ENCODE measurements at places on chromosomes 4 and X.

DNA sequence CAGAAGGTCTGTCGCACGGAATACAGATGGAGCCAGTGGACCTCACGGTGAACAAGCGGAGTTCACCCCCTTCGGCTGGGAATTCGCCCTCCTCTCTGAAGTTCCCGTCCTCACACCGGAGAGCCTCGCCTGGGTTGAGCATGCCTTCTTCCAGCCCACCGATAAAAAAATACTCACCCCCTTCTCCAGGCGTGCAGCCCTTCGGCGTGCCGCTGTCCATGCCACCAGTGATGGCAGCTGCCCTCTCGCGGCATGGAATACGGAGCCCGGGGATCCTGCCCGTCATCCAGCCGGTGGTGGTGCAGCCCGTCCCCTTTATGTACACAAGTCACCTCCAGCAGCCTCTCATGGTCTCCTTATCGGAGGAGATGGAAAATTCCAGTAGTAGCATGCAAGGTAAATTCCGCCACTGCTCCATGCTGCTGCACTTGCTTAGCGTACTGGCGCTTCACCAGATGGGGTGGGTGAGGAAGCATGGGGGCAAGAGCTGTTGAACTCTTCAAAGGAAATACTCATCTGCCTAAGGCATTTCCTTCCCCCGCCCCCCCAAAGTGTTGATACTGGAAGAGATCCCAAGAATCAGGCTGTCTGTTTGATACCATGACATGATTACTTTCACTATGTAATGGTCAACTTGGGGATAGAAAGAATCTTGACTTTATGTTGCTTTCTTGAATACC is 24.8 kb downstream of the KLF3 start:
- DNase-seq, result no peak

DNA sequence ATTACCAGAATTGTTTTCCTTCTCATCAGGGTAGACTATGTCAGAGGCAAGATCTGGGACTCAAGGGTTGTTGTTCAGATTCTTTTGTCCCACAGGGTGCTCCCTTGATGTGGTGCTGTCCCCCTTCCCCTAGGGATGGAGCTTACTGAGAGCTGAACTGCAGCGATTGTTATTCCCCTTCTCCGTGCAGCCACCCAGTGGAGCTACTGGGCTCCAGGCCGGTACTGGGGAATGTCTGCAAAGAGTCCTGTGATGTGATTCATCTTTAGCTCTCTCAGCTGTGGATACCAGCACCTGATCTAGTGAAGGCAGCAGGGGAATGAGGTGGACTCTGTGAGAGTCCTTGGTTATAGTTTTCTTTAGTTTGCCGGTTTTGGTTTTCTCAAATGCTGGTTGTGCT is 247.4 kb upstream of the HAND2 start:
- DNase-seq, result no peak

DNA sequence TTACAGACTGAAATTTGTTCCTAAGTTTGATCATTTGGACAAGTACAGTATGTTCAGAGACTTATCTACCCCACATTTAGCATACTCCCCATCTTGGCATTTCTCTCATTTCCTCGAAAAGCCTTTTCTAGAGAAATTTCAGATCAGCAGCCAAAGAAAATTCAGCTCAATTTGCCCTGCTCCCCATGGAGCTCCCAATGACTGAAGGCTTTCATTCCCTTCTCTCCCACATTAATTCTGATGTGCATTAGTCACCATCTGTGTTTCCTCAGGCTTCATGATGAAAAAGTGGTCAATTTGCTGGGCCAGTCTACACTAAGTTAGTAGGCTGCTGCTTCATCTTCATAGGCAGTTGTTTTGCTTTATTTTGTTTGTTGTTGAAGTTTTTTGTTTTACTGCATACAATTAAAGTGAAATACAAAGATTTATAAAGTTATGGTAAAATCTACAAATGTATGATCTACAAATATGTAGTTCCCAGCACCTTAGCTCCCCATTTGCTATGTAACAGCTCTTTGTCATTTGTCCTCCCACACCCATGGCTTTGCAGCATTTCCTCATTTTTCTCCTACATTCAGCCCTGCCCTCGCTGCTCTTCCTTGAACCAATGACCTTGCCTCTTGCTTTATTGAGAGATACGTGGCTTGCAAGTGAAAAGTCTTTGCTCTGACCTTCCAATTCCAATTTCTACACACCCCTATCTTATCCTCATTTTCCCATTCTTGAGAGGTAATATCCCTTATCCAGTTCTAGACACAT is 193.9 kb downstream of the ANAPC10 start:
- DNase-seq, result no peak

DNA sequence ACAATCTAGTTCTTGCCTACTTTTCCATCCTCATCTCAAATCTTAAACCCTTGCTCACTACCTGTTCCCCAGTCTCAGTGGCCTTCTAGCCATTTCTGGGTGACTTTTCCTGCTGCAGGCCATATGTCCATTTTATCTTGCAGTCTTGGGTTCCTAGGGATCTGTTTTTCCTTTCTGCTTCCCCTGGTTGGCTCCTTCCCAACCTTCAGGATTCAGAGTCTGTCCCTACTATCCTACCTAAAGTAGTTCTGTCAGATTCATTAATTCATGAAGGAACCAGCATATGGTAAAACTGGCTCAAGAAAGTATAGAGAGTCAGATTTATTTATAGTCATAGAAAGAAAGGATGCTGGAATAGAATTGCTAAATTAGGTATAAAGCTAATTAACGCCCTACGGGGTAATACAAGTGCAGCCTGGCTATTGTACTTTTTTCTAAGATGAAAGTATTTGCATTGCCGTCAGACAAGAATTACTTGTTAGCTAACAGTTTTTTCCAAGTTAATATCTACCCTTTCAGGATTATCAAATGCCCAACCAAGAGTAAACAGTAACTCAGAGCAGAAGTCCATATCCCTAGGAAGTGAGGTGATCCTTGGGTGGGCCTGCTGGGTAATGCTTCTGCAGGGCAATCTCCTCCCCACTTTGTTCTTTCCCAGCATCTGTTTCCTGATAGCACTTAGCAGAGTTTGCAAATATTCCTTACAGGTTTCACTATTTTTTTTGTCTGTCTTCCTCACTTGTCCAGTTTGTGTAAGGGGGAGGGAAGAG is 63.6 kb downstream of the REPS2 start:
- no peak for DNase-seq

DNA sequence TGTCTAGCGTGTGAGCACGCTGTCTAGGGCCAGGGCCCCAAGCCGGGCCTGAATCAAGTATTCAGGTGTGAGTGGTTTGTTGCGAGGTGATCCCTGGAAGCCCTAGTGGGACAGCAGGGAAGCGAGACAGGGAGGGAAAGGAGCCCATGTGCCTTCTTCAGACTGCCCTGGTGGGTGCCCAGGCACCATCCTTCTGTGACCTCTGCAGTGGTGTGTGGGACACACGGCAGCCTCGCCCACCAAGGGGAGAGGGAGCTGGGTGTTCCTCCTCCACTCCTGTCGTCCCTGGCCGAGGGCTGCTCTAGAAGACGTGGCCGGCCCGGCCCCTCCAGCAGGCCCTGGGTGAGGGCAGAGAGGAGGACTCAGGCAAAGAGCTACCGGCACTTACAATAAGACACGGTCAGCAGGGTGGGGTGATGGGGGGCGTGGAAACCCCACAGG is 47.4 kb downstream of the HTRA3 start:
- DNase-seq, result no peak

- no peak for DNase-seq
Observed at GRCh38 chrX:118773782-118774181, 46.4 kb downstream of the IL13RA1 start.

- DNase-seq, result no peak
Observed at GRCh38 chr4:174989791-174990190, 71.6 kb downstream of the ADAM29 start.

- DNase-seq, result no peak
Observed at GRCh38 chr4:94523617-94524016, 71.9 kb downstream of the PDLIM5 start.

DNA sequence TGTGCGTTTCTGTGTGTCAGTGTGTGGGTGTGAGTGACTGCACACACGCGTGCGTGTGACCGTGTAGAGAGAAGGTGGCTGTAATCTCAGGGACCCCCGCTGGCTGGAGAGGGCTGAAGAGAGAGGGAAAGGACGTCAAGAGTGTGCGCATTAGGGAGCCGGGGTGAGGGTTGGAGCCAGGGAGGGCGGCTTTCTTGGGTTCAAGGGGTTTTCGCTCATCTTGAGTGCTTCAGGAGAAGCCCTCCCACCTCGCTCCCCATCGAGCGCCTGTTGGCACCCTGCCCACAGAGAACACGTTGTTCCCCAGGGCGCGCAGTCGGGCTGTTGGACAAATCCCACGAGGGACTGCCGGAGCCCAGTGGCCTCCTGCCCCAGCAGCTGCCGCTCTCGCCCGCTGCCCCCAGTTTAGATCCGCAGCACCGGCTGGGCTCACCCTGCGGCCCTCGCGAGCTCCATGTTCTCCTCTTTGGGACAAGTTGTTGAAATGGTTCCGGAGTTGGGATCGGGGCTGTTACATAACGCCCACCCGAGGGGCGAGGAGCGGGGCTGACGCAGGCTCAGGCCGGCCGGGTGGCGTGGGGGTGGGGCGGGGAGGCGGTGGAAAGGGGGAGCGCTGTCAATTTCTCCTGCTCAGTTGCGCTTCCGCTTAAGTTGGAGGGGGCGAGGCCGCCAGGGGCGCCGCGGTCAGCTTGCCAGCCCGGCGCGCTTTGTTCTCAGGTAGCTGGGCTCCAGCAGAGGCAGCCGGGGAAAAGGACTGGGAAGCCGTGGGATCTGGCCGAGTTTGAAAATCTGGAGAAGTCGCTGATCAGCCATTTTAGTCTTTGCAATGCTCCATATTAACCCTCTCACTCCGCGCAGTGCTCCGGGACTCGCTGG is 1.6 kb downstream of the GRIA2 start:
- DNase-seq, result no peak

DNA sequence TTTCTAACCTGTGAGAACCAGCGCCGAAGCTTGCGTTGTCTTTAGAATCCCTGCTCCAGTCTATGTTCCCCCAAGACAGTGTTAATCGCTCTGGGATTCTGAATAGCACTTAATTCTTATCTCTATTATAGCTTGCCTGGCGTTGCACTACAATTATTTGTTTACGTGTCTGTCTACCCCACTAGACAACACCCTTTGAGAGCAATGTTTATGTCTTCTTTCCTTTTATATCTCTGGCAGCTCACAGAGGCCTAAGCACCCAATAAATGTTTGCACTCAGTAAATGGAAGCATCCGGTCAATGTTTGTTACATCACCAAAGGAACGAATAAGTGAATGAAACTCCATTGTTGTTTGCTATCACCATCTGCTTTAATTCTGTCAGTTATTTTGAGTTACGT is 4.8 kb upstream of the NHS start:
- no peak for DNase-seq

GRCh38 chr4:617644-618641 is 7.4 kb upstream of the PDE6B start:
- no peak for DNase-seq

GRCh38 chr4:1793940-1794808 is 1.1 kb downstream of the FGFR3 start:
- DNase-seq, result no peak

- no peak for DNase-seq
Observed at GRCh38 chrX:143231492-143231891, 205.8 kb downstream of the SPANXN4 start.

DNA sequence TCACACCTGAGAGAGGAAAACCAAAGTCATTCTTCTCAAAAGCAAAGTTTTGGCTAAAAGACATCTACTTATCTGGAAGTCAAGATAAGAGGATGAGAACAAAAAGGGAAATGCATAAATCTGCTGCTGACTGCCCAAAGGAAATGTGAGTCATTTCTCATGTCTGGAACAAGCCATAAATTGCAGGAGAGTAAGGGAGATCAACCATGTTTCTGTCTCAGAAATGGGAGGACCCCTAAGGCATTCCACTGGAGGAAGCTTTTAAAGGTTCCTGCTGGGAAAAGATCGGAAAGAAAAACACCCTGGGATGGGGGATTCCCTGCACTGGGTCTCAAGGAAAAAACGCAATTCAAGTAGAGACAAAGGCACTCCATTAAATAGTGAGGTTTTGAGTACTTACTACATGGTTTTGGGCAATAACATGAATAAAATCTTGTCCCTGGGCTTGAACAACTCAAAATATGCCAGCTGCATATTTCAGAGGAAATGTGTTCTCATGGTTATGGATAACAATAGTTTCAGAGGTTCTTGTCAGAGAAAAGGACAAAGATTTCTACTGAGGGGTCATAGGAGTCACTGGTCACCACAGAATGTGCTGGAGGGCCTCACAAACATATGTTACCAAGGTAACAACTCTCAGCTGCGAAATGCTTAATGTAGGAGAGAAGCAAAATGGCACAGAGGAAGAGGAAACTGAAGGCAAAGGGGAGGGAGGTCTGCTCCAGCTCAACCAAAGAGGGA is 19.3 kb downstream of the GPR143 start:
- DNase-seq, result no peak

GRCh38 chr4:100889898-100890297 is 372.1 kb upstream of the EMCN start:
- no peak for DNase-seq

- DNase-seq, result no peak
Observed at GRCh38 chrX:119537487-119537886, 27.7 kb downstream of the STEEP1 start.

DNA sequence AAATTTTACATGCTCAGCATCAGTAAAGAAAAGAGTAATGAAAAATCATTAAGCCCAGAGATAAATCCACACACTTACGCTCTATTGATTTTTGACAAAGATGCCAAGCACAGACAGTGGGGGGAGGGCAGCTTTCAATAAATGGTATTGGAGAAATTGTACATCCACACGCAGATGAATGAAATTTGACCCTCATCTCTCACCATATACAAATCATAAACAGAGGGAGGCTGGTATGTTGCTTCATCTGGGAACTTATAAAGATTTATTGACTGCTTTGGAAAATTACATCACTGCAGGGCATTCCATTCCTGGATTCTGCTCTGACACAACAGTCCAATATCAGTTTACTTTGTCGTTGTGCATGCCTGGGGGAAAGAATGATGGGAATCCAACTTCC is 58.4 kb upstream of the XAGE1A start:
- DNase-seq, result no peak

- DNase-seq, result no peak
Observed at GRCh38 chrX:154724993-154725756, 25.7 kb downstream of the GAB3 start.

GRCh38 chr4:99653916-99654315 is 3.7 kb downstream of the C4orf54 start:
- DNase-seq, result no peak

GRCh38 chr4:25439918-25440477 is 62.9 kb downstream of the ANAPC4 start:
- DNase-seq, result peak; percentile 88
